IMR-90 (cell line): ENCODE measurements at places on chromosomes 2 and 18.
A peak's percentile ranks its signal among the peaks of the same experiment; 100 is the strongest.

- no peak for DNase-seq
Measured at GRCh38 chr2:1800716-1801388, 56.5 kb upstream of the PXDN start.

DNA sequence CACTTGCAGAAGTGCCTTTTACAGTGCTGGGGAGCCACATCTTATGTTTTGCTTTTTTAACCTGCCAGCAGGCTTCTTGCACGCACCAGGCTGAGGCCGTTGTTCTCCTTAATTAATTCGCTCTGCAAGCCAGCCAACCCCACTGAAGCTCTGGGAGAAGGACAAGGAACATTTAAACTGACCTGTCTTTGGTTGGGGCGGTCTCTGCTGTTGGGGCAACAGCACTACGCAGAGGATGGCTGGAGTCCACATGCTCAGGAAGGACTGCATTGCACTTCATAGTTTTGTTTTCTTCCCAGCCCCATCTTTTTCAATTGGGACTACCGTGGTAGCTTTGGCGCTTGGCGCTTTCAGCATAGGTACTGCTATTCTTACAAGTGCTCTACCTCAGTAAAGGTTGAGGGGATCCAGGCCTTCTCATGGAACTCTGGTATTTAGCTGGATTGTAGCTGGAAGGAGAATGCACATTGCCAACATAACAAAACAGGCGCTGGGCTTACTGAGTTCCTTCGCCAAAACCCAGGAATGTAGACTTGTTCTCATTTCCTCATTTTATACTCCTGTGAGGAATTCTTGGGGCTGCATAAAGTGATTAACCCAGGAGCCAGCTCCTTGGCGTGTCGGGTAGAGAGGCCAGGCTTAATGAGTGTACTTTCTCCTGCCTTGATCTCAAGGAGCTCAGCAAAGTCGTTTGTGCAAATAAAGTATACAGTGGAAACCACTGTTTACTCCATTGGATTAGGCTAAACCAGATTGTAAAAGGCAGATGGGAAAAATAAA lies 146.2 kb downstream of the PRKCE start:
- no peak for DNase-seq

GRCh38 chr2:42298132-42298531 lies 62.9 kb downstream of the COX7A2L start:
- peak; percentile 60 for DNase-seq

GRCh38 chr2:8244639-8245038 lies 437.2 kb upstream of the ID2 start:
- DNase-seq: no peak

DNA sequence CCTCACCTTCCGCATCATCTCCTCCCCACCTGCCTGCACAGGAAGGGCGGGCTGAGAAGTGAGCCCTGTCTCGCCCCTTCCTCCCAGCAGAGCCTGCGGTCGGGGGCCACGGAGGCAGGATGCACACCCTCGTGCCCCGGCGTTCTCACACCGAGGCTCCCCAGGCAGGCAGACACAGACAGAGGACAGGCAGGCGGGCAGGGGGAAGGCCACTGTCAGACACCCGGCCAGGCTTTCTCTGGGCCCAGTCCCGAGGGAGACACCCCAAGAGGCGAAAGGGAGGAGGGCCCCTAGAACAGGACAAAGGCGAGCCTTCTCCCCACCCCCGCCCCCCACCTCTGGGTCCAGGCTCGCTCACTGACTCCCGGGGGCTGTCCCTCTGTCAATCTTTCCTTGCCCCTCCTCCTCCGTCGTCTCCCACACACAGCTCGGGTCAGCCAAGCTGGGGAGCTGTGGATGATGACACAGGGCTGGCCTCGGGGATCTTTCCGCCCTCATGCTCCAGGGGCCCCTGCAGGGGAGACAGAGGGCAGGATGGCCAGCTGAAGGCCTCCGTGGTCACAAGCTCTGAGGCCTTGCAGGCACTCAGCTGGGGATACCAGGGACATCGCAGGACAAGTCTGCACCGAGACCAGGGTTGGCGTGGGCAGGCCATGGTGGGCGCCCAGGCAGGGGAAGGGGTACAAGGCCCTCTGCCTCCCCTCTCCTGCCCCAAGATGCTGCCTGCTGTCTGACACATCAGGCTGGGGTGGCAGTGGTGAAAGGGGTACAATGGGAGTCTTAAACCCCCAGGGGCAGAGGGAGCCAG lies 24.9 kb downstream of the BIN1 start:
- DNase-seq: peak; percentile 11

DNA sequence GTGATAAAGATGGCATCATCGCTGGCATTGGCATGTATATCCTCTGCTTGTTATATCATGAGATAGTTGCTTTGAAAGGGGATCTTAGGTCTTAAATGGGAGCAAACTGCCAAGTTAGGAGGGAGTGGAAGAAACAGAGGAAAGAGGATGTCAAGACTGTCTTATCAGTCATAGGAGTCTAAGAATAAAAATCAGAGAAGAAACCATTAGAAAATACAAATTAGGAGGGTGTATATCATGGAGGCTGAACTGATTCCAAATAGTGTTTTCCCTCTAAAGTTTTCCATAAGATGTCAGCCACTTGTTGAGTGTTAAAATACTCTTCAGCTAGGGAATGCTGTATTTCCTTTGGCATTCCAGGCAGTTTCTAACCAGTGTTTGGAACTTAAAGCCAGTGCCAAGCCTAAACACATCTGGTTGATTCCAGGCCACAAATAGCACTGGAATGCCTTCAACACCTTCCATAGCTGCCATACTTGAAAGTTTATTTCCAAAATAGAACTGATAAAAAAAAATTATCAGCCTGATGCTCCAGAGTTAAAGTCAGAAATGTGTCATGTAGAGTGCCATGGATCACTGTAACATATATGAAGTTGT lies 129.4 kb downstream of the ZEB2 start:
- peak; percentile 57 for DNase-seq

DNA sequence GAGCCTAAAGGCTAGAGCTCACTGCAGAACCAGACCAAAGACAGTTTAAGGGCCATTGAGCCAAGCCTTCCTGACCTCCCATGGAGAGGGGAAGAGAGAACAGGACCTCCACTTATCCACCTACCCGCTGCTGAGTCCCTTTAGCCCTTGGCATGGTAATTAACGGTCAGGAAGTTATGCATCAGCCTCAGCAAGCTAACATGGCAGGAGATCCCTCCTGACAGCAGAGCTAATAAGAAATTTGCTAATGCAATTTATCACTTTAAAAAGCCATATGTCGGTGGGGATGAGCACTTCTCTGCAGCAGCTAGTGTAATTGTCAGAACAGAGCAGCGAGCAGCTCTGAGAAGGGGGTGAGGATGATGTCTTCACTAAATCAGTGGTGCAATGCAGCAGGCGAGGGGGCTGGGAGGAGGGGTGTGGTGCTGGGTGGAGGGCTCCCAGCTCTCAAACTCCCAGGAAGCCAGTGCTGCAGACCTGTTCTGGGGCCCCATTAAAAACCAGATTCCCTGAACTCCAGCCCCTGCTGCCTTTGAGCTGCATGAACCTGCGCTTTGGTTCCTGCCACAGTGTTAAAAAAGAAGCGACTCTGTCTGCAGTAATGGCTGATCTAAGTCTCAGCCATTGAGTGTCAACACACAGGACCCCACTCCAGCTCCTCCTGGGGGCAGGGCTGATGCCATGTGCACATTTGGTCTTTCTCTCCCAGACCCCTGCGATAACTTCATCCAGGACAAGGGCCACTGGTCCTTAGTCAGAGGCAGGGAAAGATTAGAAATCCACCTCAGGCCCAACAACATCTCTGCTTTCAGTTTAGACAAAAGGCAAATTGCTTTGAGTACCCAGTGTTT lies 84.2 kb upstream of the STPG4 start:
- DNase-seq: no peak

- DNase-seq: no peak
Measured at GRCh38 chr2:9106338-9107167, 100.1 kb upstream of the ASAP2 start.

GRCh38 chr2:149018981-149019380 lies 19.5 kb upstream of the LYPD6B start:
- no peak for DNase-seq

DNA sequence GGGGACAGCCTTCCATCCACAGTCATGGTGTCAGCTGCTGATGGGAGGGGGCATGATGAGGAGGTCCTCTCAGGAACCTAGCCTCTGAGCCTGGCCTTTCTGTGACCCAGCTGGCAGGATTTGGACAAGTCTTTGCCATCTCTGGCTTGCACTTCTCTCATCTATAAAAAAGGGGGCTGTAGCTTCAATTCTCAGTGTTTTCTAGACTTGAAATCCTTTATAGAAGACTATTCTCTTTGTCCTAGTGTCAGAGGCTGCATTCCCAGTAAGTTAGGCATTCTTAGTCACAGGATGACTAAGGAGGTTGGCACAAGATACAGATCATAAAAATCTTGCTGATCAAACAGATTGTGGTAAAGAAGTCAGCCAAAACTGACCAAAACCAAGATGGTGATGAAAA lies 958.5 kb downstream of the CNTNAP5 start:
- peak; percentile 51 for DNase-seq

- no peak for DNase-seq
Measured at GRCh38 chr18:11388755-11389680, 220.4 kb upstream of the SLC35G4 start.

DNA sequence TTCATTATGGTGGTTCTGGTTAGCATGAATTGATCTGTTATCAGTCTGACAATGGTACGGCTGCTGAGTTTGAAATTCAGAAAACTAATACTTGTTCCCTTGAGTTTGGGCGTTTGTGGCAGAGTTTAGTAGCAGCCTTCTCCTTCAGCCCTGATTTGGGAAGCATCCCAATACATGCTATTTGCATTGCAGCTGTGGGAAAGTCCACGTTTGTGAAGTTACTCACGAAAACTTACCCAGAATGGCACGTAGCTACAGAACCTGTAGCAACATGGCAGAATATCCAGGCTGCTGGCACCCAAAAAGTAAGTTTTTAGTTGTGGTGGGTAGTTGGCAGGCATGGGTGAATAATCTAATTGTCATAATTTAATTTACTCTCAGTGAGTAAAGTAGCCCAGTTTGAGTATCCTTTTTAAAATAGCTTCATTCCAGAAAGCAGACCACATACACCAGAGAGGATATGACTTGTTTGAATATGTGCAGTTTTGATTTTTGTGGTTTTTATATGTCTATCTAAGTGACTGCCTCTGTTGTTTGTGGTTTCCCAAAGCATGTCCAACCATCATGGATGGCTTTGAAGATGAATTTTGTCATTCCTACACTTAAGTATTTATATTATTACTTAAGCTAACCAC lies 12.2 kb downstream of the DGUOK start:
- DNase-seq: peak; percentile 79
